ENCODE measurements at places on chromosomes 13 and 19.

- DNase-seq: peak; percentile 14
Measured at GRCh38 chr19:45049073-45049736, 10.4 kb downstream of the CLASRP start.

- no peak for DNase-seq
Measured at GRCh38 chr19:31015778-31016177, 333.5 kb downstream of the TSHZ3 start.

DNA sequence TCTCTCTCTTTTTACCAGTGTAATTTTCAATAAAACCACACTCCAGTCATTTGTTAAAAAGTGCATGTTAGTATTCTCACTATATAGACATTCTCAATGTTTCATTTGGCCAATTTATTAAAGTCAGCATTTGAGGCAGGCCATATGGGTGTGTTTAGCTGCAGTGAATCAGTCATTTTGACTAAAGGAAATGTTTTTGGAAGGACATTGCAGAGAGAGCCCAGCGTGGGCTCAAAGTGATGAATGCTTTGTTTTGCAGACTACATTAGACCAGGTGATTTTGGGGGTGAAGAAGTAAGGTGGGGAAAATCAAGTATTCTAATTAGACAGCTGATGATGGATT lies 116.7 kb downstream of the POSTN start:
- no peak for DNase-seq

GRCh38 chr19:1287354-1288225 lies 1.9 kb downstream of the EFNA2 start:
- no peak for DNase-seq

DNA sequence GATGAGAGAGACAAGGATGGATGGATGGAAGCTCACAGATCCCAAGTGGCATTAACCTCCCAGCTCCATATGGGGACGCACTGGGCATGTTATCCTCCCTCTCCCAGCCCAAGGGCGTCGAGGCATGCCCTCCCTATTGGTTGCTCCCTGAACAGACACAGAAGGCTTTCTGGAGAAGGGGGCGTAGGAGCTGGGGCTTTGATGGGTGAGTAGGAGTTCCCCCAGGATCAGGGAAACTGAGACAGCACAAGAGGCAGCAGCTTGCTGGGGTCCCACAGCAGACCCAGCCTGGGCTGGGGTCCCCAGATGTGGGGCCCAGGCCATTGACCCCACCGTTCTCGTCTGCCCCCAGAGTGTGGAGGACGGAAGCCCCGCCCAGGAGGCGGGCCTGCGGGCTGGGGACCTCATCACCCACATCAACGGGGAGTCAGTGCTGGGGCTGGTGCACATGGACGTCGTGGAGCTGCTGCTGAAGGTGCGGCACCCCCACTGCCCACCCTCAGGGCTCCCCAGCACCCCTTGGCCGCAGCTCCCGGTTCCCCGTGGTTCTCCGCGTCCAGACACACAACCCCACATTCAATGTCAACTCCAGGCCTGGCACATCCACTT lies 7.5 kb upstream of the PIK3R2 start:
- DNase-seq: no peak

GRCh38 chr13:78610381-78610883 lies 7.1 kb upstream of the POU4F1 start:
- no peak for DNase-seq

GRCh38 chr13:38072696-38073095 lies 203.1 kb upstream of the TRPC4 start:
- no peak for DNase-seq

DNA sequence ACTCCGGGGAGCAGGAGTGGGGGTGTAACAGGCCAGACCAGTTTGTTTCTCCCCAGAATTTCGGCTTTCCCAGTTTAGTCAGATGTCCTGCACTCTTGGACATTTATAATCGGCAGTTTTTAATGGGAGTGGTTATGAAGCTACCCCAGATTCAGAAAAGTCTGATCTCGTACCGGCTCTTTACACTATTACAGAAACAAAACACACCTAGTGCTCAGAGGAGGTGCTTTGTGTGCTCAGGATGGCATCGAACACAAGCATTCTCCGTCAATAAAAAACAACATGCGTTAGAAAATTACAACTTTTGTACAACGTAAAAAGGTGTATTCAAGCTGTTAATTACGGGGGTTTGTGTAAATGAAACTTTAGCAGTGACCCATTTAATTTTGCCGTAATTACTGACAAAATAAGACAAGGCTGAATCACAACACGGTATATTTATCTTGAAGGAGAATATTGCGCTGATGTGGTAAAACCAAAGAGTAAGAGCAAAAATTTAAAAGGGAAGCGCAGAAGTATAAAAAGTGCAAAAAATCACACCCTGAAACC lies 6.6 kb upstream of the SOX1 start:
- DNase-seq: no peak

DNA sequence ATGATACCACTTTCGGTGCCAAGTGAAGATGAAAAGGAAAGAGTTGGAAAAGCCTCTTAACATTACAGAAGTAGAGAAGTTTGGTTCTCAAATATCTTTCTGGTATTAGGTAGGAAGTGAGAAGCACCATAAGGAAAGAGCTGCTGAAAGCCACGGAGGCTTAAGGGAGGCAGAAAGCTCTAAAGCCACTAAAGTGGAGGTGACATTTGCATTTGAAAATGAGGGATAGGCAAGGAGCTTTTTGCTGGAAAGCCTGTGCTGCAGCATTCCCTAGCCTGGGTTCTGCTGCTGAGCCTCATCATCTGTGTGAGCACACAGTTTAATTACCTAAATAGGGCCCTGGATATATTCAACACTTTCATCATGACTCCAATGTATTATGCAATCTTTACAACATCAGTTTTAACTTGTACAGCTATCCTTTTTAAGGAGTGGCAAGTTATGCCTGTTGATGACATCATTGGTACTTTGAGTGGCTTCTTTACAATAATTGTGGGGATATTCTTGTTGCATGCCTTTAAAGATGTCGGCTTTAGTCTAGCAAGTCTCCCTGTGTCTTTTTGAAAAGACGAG lies 315.4 kb downstream of the RBM26 start:
- DNase-seq: no peak

GRCh38 chr13:89930861-89931260 lies 1416.6 kb upstream of the MIR17HG start:
- peak; percentile 4 for DNase-seq

- DNase-seq: no peak
Measured at GRCh38 chr19:16593181-16593580, 21.0 kb upstream of the SLC35E1 start.

DNA sequence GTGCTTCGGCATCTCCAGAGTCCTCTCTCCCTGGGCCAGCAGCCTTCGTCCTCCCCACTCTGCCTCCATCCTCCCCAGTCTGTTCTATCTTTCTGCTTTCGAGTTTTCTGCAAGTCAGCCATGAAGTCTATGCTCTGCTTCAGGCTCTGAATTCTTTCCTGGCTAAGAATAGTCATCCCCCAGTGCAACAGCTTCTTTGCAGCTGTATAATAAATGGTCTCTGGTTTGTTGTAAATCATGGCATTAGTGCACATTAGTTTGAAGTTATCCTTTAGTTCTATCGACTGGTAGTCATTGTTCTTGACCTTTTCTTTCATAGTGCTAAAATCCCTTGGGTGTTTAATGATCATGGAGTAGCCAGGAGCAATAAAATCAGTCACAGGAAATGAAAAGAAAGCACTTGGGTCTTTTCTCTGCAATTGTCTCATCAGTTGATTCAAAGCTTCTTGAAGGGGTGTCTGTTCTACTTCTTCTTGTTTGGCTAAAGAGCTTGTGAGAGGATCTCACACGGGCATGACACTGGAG lies 46.2 kb upstream of the SOX21 start:
- DNase-seq: no peak

- no peak for DNase-seq
Measured at GRCh38 chr13:76019421-76020044, 383.4 kb downstream of the LMO7 start.

GRCh38 chr13:99258946-99259345 lies 767 bp upstream of the GPR18 start:
- DNase-seq: no peak

- DNase-seq: no peak
Measured at GRCh38 chr19:8149261-8150094, at the start of gene FBN3. Gene FBN3, minus strand, starts transcription at chr19:8149592. Its CDS starts 2,112 bp downstream, at chr19:8147480.

DNA sequence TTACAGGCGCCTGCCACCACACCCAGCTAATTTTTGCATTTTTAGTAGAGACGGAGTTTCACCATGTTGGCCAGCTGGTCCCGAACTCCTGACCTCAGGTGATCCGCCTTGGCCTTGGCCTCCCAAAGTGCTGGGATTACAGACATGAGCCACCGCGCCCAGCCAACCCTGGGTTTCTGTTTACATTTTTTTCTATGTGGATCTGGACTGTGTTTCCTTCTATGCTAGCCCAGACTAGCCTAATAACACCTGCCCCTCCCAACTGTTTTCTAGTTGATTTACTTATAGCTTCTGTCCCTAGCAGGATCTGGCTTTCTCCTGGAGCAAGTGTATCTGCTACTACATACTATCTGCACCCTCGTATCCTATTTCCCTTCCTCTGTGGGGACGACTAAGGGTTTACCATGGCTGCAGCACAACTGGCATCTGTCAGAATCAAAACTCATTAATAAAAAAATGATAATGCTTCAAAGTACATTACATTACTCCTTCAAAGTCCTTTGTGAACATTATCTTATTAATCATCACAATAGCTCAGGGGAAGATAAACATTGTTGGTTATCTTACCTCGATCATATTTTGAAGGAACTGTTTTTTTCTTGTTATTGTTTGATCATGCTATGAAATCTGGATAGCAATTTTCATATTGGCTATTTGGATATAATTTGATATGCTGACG lies 228.3 kb downstream of the KLF5 start:
- no peak for DNase-seq

DNA sequence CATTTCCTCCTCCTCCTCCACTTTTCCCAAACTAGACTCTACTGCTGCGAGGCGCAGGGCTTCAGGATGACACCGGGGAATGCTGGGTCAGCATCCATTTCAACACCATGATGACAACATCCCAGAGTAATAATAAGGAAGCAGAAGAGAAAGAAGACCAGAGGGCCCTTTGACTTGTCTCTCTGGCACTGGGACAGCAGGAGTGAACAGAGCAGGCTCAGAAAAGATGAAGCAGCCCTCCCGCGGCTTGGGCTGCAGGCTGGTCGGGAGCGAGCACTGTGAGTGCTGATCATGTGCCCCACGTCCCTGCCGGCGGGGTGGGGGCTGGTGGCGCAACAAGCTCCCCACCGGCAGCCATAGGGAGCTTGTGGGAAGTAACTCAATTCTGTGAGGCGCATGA lies 30.5 kb downstream of the RANBP3 start:
- peak; percentile 81 for DNase-seq

- no peak for DNase-seq
Measured at GRCh38 chr13:49567491-49567890, 17.9 kb downstream of the RCBTB1 start.

DNA sequence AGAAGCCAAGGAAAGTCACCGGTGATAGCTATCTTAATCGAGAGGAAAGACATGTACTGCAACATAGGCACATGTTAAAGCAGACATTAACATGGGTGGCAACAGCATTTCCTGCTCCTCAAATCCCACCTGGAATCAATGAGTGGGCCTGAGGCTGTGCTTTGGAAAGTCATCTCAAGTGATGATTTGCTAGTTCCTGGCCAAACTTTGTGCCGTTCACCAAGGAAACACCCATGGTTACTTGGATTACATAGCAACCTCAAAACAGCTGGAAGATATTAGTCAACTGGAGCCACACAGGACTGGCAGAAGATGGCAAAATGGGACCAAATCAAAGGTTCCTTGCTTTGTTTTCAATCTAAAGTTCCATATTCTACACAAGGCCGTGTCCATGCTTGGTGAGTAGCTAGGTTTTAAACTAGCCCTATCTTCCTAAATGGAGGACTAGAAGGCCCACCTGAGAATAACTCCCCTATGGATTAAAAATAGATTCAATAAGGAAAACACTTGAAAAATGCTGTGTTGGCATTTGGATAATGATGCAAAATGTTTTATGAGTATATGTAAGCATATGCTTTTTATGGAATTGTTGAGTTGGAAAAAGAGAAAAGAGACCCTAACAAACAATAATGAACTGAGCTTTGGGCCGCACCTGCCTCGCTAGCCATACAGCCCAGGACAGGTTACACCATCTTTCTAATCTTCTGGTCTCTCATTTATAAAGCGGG lies 144.5 kb downstream of the RGCC start:
- no peak for DNase-seq

- no peak for DNase-seq
Measured at GRCh38 chr13:35882722-35883497, 248.3 kb downstream of the DCLK1 start.

GRCh38 chr19:12777217-12778016 lies 2.1 kb upstream of the HOOK2 start:
- no peak for DNase-seq

- no peak for DNase-seq
Measured at GRCh38 chr19:19475015-19475765, 40.2 kb downstream of the TSSK6 start.

DNA sequence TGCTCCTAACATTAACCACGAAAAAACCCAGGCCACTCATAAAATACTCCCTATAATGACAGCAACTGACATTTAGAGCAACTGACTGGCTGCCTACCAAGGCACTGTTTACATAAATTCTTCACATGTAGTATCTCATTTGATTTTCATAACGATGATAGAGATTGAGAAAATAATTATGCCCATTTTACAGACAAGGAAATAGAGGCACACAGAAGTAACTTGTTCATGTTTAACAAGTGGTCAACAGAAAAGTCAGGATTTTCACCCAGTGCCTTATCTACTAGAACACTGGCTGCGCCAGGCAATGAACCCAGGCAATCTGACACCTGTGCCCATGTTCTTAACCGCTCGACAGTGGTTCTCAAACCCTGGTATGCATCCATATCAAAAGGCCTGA lies 6.3 kb downstream of the ZNF45 start:
- no peak for DNase-seq

- no peak for DNase-seq
Measured at GRCh38 chr13:58376775-58377174, 745.2 kb downstream of the PCDH17 start.

DNA sequence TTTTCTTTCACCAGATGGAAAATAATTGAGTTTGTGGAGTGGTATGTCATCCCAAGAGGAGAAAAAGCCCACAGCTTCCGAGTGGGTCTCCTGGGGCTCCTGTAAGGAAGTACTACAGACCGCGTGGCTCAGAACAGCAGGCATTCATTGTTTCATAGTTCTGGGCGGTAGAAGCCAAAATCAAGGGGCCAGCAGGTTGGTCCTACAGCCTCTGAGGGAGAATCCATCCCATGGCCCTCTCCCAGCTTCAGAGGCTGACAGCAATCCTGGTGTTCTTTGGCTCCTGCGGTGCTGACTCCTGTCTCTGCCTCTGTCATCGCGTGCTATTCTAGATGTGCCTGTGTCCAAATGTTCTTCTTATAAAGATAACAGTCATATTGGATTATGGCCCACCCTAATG lies 362.6 kb downstream of the FGF14 start:
- DNase-seq: no peak

- DNase-seq: no peak
Measured at GRCh38 chr19:39335168-39335548, 685 bp downstream of the GMFG start.

DNA sequence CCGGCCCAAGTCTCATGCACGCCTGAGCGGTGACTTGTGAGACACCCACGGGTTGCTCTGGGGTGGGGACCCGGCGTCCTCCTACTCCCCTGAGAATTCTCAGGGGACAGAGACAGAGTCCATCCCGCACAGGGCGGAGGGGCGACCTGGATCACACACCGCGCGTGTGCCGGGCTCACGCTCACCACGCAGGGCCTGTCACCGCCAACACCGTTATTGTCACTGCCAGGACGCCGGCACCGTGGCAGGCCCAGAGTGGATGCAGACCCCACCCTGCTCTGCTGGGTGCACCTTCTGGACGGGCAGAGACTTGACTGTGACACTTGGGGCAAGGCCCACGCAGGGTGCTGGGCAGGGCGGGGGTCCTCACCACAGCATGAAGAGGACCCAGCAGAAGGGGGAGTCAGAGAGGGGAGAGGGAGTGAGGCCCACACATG lies 16.2 kb downstream of the MOB3A start:
- no peak for DNase-seq

Measured in amniotic epithelial cell (primary cell).